ENCODE measurements at places on chromosomes 5 and 9.
A peak's percentile ranks its signal among the peaks of the same experiment; 100 is the strongest.

DNA sequence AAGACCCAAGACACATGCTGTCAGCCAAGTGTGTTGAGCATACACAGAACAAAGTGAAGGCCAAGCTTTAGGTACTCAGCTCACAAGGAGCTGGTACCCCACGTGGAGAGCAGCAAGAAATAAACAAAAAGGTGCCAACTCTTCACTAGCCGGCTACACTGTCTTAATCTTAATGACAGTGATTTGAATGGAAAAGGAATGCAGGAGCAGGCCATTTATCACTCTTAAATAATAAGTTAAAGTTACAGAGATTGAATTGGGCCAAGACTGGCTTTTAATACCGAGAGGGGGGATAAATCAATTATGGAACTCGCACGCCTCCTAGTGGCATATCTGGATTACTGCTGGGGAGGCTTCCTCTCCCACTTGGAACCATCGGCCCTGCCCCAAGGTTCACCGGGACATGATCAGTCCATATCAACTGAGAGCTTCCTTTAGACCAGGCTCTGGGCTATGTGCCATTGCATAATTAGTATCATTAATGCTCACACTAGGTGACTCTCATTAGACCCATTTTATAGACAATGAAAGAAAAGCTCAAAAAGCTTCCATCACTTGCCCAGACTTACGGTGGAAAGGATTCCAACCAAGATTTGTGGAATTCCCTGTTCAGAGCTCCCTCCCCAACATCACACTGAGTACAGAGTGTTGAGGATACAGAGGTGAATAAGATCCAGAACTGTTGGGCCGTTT lies 94.0 kb downstream of the ACTL7B start:
- H3K36me3 ChIP-seq, result no peaks in the 10 kb centered on the region
- H3K27me3 ChIP-seq, result peaks cover 6% of the 10 kb centered on the region
- no peak overlapping the region for H3K4me3 ChIP-seq
- DNase-seq, result peak; percentile 2
- no peak overlapping the region for H3K27ac ChIP-seq

GRCh38 chr9:85487872-85488271 lies 253.9 kb downstream of the AGTPBP1 start:
- H3K36me3 ChIP-seq, result no peaks in the 10 kb centered on the region
- H3K27ac ChIP-seq, result no peak overlapping the region
- DNase-seq, result no peak
- no peaks in the 10 kb centered on the region for H3K4me1 ChIP-seq

DNA sequence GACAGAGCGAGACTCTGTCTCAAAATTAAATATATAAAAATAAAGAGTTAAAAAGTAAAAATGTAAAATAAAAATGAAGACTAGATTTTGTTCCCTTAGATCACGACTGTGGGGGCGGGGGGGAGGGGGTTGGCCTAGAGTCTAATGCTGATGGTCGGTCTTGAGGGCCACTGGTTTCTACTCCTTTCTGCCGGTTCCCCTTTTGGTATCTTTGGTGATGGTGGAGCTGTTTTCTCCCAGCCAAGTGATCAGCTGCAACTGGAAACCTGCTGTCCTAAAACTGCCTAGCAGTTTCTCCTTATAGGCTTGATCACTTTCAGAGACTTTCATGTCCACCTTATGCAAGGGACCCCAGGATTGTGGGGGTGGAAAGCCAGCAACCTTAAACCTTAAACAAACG lies 1.1 kb downstream of the SRD5A1 start:
- H3K27ac ChIP-seq, result no peak overlapping the region
- H3K27me3 ChIP-seq, result no peaks in the 10 kb centered on the region
- H3K36me3 ChIP-seq, result peaks cover 18% of the 10 kb centered on the region
- DNase-seq, result no peak
- H3K4me3 ChIP-seq, result no peak overlapping the region
- H3K4me1 ChIP-seq, result peaks cover 11% of the 10 kb centered on the region

DNA sequence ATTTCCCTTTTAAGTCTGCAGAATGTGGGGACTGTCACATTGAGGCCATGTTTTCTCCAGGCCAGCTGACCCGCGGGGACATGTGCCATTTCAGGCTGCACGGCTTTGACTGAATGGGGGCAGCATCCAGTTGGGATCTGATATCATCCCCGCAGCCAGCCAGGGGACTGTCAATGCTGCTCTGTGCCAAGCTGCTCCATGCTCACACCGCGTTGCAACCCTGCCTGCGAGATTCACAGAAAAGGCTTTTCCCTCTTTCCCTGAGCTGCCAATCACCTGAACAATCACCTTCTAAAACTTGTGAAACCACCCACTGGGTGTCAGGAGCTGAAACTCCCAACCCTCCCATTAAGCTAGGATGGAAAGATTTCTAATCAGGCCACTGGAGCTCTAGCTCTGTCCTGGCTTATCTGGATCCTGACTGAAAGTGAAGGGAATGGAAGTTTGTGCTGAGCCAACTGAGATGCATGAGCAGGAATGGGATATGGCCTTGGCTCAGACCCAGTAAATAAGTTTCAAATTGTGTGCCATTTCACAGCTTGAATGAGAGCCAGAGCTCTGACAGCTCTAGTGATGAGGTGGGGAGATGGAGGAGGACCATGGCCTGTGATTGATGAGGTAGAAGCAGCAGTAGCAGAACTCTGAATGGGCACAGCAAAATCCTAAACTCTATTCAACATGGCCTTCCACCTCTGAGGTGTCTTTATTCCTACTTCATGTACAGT lies 34.5 kb upstream of the ZNF366 start:
- DNase-seq, result no peak
- no peak overlapping the region for H3K27ac ChIP-seq
- no peaks in the 10 kb centered on the region for H3K27me3 ChIP-seq
- no peaks in the 10 kb centered on the region for H3K4me1 ChIP-seq
- H3K36me3 ChIP-seq, result no peaks in the 10 kb centered on the region
- no peak overlapping the region for H3K4me3 ChIP-seq

- H3K27ac ChIP-seq, result no peak overlapping the region
- H3K27me3 ChIP-seq, result no peaks in the 10 kb centered on the region
- H3K4me3 ChIP-seq, result no peak overlapping the region
- no peak for DNase-seq
- H3K36me3 ChIP-seq, result no peaks in the 10 kb centered on the region
Observed at GRCh38 chr5:122921826-122922225, 76.4 kb downstream of the SNX24 start.

GRCh38 chr5:126248611-126249010 lies 174.6 kb upstream of the GRAMD2B start:
- H3K4me3 ChIP-seq, result no peak overlapping the region
- DNase-seq, result no peak
- no peaks in the 10 kb centered on the region for H3K27me3 ChIP-seq
- H3K4me1 ChIP-seq, result no peaks in the 10 kb centered on the region
- H3K36me3 ChIP-seq, result no peaks in the 10 kb centered on the region

DNA sequence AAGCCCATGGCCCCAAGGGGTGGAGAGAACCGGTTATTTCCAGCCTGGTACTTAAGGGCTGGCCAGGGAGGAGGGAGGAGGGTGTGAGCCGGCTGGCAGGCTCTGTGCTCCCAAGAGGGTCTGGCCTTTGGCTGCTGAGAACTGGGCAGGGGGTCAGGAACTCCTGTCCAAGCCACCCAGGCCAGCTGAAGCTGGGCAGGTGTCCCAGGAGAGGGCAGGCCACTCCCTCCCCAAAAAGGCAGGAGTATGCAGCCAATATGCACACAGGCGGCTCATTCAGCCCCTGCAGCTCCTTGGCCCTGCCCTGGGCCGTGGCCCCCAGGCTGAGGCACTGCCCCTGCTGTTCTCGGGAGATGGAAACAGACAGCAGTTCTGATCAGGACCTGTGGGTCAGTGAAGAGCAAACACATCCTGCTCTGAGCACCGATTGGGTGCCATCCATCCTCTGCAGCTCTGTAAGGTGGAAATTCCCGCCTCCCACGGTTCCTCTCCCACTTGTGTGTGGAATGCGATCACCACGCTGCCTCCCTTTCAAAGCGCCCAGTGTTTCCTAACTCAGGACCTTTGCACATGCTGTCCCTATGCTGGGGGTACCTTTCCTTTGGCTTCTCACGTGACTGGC lies 17.1 kb upstream of the KIF12 start:
- H3K4me1 ChIP-seq, result no peaks in the 10 kb centered on the region
- no peak for DNase-seq
- H3K27ac ChIP-seq, result no peak overlapping the region
- H3K4me3 ChIP-seq, result no peak overlapping the region

- no peak overlapping the region for H3K27ac ChIP-seq
- H3K4me1 ChIP-seq, result no peaks in the 10 kb centered on the region
- DNase-seq, result no peak
- H3K4me3 ChIP-seq, result no peak overlapping the region
Observed at GRCh38 chr5:76460104-76460503, 57.0 kb downstream of the IQGAP2 start.

- peaks cover 23% of the 10 kb centered on the region for H3K27me3 ChIP-seq
- peaks cover 3% of the 10 kb centered on the region for H3K4me1 ChIP-seq
- no peak overlapping the region for H3K4me3 ChIP-seq
- no peaks in the 10 kb centered on the region for H3K36me3 ChIP-seq
Observed at GRCh38 chr9:126614455-126615244, 922 bp downstream of the LMX1B start.

DNA sequence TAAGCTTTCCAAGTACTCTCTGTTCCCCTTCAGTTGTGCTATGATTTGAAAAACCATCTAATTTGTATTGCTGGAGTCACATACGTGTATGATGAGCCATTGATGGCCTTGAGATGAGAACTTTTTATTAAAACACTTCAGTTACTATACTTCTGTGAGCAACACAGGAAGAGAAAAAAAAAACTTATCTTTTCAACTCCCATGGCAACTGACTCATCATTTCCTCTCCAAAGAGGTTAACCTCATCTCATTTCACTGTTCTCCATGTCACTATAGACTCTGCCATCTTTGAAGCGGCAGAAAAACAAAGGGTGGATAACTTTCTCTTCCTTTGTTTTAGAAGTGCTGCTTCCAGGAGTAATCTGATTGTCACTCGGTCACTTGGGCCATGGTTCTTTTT lies 104.3 kb upstream of the PCSK1 start:
- peak overlapping the region; percentile 86 for H3K27ac ChIP-seq
- peak; percentile 2 for DNase-seq
- H3K36me3 ChIP-seq, result no peaks in the 10 kb centered on the region
- peaks cover 7% of the 10 kb centered on the region for H3K4me1 ChIP-seq
- no peak overlapping the region for H3K4me3 ChIP-seq
